EL (cell line): ENCODE measurements at places on chromosomes 4 and X.
A peak's percentile ranks its signal among the peaks of the same experiment; 100 is the strongest.

- no peak for DNase-seq
Measured at GRCh38 chrX:125131164-125131563, 188.5 kb upstream of the TEX13C start.

GRCh38 chr4:168409089-168409801 is 71.0 kb downstream of the DDX60L start:
- peak; percentile 70 for DNase-seq

- DNase-seq: no peak
Measured at GRCh38 chr4:3361406-3361805, 68.6 kb downstream of the RGS12 start.

- DNase-seq: no peak
Measured at GRCh38 chr4:41219421-41219950, 5.1 kb upstream of the APBB2 start.

GRCh38 chr4:153169776-153170175 is 34.5 kb upstream of the TRIM2 start:
- no peak for DNase-seq
